ENCODE measurements at places on chromosomes 1 and 21.

DNA sequence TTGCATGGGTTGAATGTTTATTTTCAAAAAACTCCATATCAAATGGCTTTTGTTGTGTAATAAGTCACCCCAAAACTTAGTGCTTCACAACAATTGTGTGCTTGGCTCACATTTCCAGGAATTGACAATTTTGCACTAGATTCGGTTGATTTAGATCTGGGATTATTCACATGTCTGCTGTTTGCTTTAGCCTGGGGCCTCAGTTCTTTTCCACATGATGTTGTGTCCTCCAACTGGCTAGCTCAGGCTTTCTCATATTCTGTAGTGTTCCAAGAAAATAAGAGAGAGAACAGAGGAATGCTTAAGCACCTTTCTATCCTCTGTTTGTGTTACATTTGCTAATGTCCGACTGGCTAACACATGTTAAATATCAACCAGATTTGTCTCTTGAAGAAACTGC lies 281.5 kb upstream of the ADGRL4 start:
- DNase-seq: no peak

DNA sequence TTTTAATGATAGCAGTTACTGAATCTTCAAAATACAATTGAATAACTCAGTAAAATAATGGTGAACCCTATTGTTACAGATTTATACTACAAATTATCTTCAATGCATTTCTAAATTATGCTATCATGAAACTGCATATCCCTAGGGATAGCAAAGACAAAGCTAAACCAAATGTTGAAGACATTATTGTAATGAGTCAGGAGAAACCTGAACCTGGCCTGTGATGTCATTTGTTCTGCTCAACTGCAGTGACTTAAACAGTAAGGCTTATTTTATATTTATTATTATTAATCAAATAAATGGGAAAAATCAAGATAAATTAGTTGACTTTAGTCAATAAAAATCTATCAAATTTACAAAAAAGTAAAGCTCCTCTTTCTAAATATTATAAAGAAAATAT lies 100.3 kb downstream of the UCHL5 start:
- no peak for DNase-seq

- peak; percentile 14 for DNase-seq
Observed at GRCh38 chr1:20078171-20078651, 8.2 kb downstream of the PLA2G5 start.

GRCh38 chr1:14156543-14156942 lies 441.9 kb upstream of the KAZN start:
- no peak for DNase-seq

GRCh38 chr1:198255784-198256183 lies 99.0 kb downstream of the NEK7 start:
- no peak for DNase-seq

DNA sequence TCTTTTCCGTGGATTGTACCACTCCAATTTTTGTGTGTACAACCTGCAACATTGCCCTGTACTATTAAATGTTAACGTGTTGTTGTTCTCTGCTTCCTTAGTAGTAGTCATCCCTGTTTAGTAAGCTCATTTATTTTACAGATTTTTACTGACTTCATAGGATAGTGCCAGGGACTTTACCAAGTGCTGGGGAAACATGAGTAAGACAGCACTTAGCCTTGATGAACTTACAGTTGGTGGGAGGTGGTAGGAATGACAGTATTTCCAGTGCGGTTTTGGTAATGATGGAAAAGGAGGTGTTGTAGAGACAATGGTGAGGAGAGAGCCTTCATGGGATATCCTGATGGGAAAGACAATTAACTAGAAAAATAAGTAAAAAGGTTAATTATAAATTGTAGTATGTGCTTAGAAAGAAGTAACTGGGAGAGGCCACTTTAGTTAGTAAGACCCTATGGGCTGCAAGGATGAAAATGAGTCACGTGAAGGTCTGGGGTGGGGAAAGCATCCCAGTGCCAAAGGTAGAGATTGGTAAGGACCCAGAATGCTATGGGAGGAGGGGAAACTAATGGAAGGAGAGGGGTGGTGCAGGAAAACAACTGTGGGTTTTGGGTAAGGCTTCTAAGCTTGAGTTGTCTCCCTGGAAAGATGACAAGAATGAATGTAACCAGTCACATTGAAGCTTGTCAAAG lies 1.7 kb downstream of the RLF start:
- DNase-seq: no peak

- DNase-seq: no peak
Observed at GRCh38 chr1:214310010-214310409, 29.1 kb downstream of the SMYD2 start.

DNA sequence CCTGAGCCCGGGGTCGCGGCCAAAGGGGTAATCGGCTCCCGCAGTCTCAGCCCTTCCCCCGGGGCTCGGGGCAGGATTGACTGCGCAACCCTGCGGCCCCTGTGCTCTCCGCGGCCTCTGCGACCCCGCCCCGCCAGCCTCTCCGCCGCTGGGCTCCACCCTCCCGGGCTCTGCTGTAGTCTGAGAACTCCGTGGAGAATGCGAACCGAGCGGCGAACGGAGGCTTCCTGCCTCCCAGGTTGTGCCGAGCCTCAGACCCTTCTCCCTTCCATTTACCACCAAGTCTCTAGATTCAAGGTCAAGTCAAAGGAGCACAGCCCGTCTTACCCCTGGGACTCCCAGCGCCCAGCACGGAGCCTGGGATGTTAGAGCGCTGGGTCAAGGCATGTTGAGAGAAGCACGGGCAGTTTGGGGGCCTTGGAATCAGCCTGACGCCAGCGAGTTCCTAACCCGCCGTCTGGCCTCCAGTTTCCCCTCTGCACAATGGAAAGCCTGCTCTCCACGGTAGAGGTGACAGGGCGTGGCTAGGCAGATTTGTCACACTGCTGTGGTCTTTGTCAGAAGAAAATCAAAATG lies 3.0 kb downstream of the ATP2B4 start:
- DNase-seq: peak; percentile 92

- peak; percentile 81 for DNase-seq
Observed at GRCh38 chr1:235650341-235651169, 971 bp upstream of the GNG4 start.

DNA sequence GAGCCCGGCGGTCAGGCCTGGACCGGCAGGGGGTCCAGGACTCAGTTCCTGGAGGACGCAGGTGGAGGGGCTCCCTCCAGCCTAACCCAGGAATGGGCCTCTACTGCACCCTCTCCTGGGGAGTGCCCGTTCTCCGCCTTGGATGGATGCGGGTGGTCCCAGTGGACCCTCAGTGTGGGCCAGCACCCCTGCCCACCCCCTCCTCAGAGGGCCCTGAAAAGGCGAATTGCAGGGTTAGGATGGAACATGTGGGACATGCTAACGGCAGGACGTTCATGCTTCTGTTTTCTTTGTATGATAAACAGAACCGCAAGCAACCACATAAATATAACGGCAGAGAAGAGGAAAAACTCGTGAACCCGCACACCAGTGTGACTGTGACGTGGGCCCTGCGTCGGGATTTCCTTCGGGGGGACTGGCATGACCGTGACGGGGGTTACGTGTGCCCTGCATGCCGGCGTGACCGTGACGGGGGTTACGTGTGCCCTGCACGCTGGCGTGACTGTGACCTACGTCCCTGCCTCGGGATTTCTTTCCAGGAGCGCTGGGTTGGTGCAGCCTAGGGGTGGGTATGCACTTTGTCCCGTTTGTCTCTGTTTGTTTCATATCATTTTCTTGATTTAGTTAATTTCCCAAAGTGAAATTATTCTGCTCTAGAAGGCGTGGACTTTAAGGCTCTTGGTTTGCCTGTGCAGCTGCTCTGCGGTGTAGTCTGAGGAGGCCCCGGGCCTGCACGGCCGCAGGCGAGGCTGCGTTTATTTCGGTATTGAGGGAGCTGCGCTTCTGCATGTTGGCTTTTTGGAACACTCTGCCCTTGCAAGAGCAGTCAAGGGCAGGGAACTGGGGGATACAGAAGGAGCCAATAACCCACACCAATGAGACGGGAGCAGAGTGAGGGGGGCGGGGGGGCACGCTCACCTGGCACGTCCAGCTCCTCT lies 3.1 kb downstream of the FTCD start:
- DNase-seq: peak; percentile 86

DNA sequence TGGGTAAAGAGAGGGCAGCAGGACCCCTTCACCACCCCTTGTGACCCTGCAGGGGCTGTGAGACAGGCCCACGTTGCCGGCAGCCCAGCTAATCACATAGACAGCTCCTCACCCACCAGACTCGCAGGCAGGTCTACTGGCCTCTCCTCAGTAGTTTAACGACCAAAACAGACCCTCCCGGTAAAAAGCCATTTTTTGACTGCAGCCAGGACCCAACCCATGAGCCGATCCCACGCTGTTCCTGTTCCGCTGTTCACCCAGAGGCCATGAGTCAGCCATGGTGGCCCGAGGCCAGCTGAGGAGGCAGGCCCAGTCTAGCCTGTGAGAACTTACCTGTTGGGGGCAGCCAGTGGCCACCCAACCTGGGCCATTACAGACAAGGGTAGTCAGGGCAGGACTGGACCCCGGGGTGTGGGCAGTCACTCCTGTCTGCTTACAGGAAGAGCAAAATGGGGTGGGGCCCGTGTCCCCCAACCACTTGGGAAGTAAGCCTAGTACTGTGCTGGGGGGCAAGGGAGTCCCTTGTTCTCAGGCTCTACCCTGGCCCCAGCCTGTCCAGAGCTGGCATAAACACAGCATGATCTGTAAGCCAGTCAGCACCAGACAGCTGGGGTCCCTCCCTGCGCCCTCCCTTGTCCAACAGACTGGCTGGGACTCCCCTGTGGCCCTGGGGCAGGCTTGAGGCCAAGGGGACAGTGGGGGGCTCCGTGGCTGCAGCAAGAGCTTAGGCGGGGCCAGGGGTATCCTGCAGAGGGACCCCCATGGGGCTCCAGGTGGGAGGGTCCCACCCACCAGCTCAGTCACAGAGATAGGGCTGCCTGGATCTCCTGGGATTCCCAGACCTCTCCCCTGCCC lies 61.9 kb downstream of the WNT9A start:
- DNase-seq: peak; percentile 90

DNA sequence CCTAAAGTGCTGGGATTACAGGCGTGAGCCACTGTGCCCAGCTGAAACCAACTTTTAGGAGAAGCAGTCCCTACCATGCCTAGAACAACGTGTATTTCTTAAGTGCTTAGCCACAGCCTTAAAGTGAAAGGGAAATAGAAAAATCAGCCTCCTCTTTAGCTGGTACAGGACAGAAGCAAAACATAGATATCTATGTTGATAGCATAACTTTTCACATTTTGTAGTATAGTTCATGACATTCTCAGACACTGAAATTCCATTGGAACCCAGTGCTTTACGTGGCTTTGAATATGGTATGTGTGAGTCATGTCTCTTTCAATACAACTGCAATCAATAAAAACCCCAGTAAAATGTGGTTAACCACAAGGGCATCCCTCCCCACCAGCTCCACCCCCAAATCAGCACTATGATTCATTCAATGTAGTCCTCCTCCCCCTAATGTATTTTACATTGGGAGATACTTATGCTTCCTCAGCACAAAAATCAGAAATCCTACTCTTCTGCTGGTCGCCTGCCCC lies 32.1 kb downstream of the TGFB2 start:
- no peak for DNase-seq

DNA sequence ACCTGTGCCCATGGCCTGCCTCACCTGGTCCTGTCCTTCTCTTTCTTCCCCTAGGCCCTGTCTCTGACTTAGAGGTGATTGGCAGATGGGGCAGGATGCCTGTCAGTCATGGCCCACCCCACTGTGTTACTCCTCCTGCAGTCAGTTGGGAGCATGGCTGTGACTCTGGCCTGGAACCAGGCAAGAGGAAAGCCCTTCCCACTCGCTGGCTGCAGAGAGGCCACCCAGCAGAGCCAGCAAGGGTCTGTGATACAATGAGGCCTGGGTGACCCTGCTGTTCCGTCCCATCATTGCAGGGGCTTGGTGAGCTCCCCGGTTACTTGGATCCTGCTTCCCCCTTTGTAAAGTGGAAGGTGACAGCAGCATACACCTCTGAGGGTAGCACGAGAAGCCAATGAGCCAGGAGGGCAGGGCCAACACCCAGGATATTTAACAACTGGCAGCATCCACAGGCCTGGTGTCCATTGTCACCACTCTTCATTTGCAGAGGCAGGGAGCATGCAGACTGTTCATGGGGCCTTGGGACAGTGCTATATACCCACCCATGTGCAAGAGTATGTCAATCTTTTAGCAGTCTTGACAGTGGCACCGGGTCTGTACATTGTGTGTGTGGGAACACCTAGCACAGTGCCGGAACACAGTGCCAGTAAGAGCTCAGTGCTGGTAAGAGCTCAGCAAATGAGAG lies 191.0 kb upstream of the C1orf174 start:
- DNase-seq: peak; percentile 65

GRCh38 chr1:150762552-150762951 lies 3.0 kb downstream of the CTSS start:
- DNase-seq: no peak

DNA sequence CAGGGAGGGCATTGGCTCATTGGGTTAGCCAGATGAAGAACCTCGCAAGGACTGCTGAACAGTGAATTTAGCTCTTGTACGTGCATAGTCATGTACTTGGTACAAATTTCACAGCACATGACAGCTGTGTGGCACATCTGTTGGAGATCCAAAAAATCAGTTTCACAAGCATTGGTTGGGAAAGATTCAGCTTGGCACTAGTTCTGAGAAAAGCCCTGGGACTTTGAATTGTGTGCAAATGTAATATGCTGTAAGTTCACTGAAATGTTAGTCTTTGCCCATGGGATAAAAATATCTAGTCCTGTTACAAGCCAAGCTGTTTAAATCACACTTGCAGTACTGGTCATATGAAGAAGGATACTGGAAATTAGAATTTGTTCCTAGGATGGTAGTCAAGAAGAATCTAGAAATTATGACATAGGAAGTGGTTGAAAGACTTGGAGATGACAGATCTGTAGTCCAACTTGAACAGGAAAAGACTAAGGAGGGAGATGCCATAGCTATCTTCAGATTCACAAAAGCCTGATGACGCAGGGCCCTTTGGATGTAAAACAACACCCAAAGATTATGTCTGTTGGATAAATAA lies 19.2 kb downstream of the LAMC2 start:
- DNase-seq: no peak

DNA sequence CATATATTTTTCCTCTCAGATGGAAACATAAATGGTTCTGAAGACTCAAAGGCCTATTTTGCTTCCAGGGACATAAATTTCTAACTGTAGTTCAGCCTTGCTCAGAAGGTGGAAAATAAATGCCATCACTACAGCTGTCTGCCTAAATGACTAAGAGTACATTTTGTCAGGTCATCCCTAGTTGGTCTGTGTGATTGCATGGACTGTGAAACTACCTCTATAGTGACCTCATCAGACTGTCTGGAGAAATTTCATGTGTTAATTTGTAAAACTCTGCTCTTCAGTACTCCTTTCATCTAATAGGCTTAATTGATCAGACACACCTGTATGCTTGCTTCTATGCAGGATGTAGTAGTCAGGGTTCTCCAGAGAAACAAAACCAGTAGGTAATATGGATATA lies 886.9 kb downstream of the AMY1C start:
- DNase-seq: no peak

- no peak for DNase-seq
Observed at GRCh38 chr21:38295997-38296764, 39.4 kb downstream of the KCNJ15 start.

- no peak for DNase-seq
Observed at GRCh38 chr1:176843352-176844297, 320.9 kb downstream of the ASTN1 start.

GRCh38 chr1:233635765-233636502 lies 22.0 kb downstream of the KCNK1 start:
- no peak for DNase-seq

Data from mesenteric fat pad (tissue), 1 donor.